Naive thymus-derived CD4-positive, alpha-beta T cell (primary cell): ENCODE measurements at places on chromosomes 7 and 10. TPM values are rescaled to one million over a fixed set of nuclear protein-coding genes. Genes with fewer than 3 reads are reported as not detected.

GRCh38 chr10:6473430-6473829, 106.6 kb downstream of the PRKCQ start:
- DNase-seq, result peak; percentile 86

DNA sequence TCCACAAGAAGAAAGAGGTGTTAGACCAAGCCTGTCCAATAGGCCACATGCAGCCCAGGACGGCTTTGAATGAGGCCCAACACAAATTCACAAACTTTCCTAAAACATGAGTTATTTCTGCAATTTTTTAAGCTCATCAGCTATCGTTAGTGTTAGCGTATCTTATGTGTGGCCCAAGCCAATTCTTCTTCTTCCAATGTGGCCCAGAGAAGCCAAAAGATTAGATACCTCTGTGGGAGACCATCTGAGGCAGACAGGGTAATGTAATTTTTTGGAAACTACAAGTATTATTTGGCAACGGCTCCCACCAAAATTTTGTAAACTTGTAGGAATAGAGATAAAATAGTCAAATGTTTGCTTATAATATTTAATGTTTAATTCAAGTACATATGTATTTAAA, 153.8 kb downstream of the SRPK2 start:
- no peak for DNase-seq

GRCh38 chr10:6328699-6329423, 126.1 kb downstream of the PFKFB3 start:
- no peak for DNase-seq

Gene ADRA2A
- total RNA-seq, result not detected in 2 replicates
